ENCODE measurements at places on chromosomes 6 and 20. TPM values are rescaled to one million over a fixed set of nuclear protein-coding genes. Genes with fewer than 3 reads are reported as not detected.

The OPRL1 gene
- 0.27 TPM for total RNA-seq

The PAX1 gene
- total RNA-seq: not detected

The EYS gene
- 0.35 TPM for total RNA-seq

The SLC22A2 gene
- total RNA-seq: not detected

The DLK2 gene
- not detected for total RNA-seq

The FAM83C gene
- not detected for total RNA-seq

The LTB gene
- total RNA-seq: not detected

The BTNL2 gene
- total RNA-seq: 3.8 TPM

The TREML2 gene
- total RNA-seq: 0.40 TPM

The HSD17B8 gene
- 52.5 TPM for total RNA-seq
